ENCODE measurements at places on chromosomes 1 and 21.

DNA sequence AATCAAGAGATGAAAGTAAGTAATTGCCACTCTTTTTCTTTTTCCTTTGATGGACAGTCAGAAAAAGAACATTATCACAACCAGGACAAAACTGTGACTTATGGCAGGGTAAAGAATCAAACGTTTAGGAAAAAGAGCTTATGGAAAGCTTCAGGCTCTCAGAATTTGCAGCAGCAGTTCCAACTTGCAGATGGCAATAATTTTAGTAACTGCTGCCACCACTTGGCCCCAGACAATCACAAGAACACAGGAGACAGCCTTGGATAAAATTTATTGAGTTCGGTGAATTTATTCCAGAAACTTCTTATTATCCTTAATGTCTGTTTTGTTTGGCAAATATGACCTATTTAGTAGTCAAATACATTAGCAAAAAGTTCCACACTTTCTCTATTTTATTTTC, 804.4 kb downstream of the BRINP3 start:
- no peak for DNase-seq

GRCh38 chr21:20537130-20537529, 461.1 kb upstream of the NCAM2 start:
- DNase-seq: no peak

DNA sequence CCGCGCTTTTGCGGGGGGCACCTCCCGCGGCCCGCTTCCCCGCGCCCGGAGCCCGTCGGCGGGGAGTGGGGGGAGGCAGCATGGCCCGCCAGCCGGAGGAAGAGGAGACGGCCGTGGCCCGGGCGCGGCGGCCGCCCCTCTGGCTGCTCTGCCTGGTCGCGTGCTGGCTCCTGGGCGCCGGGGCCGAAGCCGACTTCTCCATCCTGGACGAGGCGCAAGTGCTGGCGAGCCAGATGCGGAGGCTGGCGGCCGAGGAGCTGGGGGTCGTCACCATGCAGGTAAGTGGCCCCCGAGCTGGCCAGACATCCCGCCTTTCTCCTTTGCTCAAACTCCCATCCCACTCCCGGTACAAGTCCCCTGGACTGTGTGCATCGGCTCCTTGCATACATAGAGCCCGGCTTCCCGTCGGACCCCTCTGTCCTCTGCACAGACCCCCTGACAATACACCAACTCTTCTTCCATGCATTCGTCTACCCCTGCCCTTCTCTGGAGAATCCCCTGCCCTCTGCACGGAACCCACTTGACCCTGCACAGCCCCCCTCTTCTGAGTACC, 812 bp downstream of the CACHD1 start:
- no peak for DNase-seq

DNA sequence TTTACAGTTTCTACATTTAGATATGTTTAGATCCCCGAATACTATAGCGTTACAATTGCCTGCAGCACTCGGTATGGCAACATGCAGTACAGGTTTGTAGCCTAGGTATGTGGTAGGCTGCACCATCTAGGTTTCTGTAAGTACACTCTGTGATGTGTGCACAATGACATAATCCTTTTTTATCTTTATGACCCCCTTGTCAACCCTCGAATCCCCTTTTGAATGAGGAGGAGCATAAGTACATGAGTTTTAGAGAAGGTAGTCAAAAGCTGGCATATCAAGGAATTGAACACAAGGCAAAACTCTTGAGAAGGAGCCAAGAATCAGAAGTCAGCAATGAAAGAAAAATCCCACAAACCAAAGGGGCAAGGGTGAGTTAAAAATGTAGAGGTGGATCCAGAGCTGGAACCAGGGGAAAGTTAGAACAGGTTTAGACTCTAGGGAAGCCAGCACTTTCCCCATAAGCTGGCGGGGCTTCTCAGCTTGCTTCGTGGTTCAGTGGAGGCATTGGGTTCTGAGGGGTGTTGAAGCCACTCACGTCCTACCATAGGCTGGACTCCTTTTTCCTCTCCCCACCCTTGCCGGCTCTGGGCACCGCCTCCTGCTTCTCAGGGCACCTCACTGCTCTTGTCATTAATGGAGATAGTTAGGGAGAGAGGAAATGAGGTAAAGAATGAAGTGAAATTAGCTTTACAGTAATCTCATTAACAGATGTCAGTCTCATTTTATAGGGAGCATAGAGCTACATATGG, 31.3 kb downstream of the OLFML3 start:
- DNase-seq: no peak

GRCh38 chr1:65704318-65704717, 88.4 kb upstream of the PDE4B start:
- no peak for DNase-seq

- no peak for DNase-seq
Measured at GRCh38 chr1:246669659-246670058, 54.5 kb upstream of the SCCPDH start.

DNA sequence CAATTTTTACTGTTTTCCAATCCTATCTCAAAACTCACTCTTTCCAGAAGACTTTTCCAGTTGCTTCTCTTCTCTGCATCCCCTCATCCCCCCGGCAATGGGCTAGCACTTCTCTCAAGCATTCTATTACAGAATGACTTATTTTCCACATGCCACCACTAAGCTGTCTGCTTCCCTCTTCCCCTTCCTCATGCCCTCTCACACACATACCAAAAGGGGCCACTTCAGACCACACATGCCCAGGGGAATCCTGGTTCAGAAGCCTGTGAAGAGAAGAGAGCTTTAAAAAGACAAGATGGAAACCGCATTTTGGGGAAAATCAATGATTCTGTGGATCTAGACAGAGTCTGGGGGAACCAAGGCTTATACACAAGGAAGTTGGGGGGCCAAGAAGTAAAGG, 8.4 kb upstream of the LORICRIN start:
- no peak for DNase-seq

DNA sequence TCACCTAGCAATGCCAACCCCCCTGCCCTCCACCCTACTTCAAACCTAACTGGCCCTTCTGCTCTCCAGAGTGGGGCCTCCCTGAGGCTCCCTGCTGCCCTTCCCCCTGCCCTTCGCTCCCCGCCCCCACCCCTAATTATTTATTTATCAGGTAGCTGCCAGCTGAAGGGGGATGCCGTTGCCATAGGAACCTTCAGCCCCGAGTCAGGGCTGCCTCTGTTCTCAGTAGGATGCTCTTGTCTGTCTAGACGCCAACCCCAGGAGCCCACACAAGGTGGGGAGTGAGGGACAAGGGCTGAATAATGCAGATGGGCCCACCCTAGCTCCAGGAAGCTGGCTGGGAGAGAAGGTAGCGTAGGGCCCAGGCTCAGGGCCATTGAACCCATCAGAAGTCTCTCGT, 41.1 kb downstream of the NKAIN1 start:
- no peak for DNase-seq

- no peak for DNase-seq
Measured at GRCh38 chr1:23202263-23202749, 15.0 kb downstream of the HTR1D start.

GRCh38 chr1:209531006-209531405, 52.5 kb upstream of the CAMK1G start:
- DNase-seq: no peak

DNA sequence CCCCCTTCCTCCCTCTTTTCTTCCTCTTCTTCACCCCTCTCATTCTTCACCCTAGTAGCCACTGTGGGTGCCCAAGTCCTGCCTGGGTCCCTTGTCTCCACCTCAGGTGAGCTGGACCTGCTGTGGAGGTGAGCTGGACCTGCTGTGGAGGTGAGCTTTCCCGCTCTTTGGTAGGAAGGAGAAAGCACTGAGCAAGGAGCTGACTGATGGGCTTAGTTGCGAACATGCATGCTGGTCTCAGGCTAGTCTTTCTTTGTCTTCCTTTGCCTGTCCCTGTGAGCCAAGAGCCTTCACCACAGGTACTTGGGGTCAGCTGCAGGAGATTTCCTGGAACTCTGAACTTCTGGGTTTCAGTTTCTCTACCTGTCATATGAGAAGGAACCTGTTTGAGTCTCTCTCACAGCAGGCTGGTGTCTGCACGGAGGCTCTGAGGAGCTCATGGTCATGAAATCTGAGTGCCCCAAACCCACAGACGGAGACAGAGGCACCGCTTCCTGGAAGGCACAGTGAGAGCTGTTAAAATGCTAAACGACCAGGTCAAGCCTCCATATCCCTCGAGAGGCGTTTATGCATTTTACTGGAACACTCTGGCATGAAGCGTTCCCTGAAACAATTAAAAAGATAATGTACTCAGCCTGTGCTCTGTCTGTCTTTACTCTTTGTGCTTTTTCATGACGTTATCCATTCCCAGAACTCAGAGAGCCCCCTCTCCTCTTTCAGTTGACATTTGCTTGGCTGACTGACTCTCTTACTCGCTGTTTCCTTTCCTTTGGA, 69.5 kb downstream of the RHOU start:
- no peak for DNase-seq

GRCh38 chr1:35605867-35606182, 32.7 kb downstream of the TFAP2E start:
- DNase-seq: no peak

DNA sequence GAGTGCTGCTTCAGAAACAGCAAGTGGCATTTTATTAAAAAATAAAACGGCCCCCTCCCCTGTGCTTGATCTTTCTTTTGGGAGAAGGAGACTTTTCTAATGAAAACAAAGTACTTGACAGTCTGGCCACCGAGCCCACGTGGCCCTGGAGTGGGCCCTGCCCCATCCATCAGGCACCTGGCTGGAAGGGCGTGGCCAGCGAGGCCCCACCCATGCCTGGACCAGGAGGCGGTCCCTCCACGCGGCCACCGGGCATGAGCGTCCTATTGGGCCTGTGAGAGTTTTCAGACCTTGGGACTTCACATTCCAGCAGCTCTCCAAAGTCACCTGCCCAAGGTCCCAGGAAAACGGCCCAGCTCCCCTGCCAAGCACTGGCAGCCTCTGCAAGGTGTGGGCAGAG, 144.7 kb downstream of the CASZ1 start:
- no peak for DNase-seq

- DNase-seq: no peak
Measured at GRCh38 chr21:45021428-45022347, 52.7 kb upstream of the ADARB1 start.

DNA sequence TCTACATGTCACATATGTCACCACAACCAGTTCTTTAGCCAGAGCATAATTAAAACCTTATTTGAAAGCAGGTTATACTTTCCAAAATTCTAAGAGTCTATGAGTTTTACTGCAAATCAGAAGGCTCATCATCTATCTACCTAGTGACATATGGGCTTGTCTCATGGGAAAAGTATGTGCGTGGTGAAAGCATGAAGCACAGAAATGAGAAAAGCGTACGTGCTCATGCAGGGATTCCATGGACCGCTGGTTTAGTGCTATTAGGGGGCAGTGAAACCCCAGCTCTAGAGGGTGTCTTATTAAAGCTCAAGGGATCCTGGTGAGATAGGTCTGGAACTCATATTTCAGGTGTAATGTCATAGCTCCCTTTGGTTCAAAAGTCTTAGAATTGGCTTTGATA, 50.2 kb downstream of the FAM163A start:
- no peak for DNase-seq

- no peak for DNase-seq
Measured at GRCh38 chr1:199297887-199298286, 659.0 kb downstream of the PTPRC start.

DNA sequence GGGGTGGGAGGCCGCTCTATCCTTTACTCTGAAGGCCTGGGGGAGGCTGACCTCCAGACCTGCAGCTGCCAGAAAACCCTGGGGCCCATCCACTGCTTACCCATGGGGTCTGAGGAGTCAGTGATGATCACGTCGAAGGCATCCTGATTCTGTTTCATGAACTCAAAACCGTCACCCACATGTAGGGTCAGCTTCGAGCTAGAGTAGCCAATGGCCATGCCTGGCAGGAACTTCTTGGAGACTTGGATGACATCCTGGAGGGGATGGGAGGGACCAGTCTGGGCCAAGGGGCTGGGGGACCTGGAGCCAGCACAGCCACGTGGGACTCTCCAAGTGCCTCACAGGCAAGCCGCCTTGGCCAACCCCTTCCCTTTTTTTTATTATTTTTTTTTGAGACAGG, 3.3 kb downstream of the SRM start:
- DNase-seq: no peak

GRCh38 chr1:42453386-42453785, 2.4 kb downstream of the ZMYND12 start:
- DNase-seq: no peak

DNA sequence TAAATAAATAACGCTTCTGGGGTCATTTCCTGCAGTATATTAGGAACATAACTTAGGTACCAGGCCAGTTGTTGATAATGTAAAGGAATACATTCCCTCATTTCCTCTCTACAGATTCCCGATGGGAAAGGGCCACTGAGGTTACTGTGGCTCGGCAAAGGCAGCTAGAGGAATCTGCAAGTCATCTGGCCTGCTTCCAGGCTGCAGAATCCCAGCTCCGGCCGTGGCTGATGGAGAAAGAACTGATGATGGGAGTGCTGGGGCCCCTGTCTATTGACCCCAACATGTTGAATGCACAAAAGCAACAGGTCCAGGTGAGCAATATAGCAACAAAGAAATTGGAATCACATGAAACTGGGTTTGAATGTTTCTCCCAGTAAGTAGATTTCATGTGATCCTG, 109.6 kb upstream of the BMP8A start:
- no peak for DNase-seq

DNA sequence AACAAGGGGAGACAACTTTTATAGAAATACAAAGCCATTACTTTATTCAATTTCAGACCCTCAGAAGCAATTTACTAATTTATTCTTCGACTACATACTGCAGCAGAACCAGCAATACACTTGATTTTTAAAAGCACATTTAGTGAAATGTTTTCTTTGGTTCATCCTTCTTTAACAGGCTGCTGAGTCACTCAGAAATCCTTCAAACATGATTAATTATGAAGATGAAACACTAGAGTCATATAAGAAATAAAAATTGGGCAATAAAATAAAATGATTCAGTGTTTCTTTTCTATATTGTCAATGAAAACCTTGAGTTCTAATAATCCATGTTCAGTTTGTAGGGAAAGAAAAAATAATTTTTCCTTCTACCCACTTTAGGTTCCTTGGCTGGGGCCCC, 47.0 kb downstream of the CHML start:
- DNase-seq: no peak

- no peak for DNase-seq
Measured at GRCh38 chr1:8727809-8728213, 89.6 kb downstream of the RERE start.

GRCh38 chr1:51218570-51218969, 17.5 kb upstream of the RNF11 start:
- DNase-seq: no peak

- DNase-seq: no peak
Measured at GRCh38 chr1:36990928-36991327, 43.4 kb downstream of the GRIK3 start.

DNA sequence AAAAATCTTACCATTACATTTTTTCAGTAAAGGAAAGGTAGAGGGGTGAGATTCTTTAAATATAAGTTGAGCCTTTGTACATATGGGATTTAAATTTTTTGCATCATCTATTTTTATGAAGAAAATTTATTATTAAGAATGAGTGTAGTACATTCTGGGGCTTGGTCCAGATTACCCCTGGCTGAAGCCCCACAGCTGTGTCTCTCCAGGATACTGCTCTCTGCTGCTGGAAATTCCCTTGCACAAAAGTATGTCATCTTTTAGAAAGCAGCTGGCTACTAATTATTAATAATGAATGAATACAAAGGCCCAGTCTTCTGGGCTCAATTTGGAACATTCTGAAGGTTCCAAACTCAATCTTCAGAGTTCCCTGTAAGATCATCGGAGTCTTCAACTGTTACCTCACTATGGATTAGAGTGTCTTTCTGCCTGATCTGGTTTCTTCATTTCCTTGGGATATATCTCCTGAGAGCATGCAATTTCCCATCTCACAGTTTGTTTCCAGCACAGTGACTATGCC, 428.6 kb upstream of the BRINP3 start:
- no peak for DNase-seq
